ENCODE measurements at places on chromosomes 1 and 21.

DNA sequence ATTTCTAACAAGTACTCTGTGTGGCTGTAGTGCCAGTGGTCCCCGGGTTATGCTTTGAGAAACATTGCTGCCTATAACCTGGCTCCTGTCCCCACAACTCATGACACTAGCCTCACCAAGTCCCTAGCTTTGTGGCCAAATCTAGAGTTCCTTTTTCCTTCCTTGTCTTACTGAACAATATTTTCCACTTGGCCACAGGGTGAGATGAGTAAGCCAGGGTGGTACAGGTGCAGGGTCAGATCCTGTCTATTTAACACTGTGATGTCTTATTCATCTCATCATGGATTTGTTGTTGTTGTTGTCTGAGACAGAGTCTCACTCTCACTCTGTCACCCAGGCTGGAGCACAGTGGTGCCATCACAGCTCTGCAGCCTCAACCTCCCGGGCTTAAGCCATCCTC, 18.6 kb downstream of the ARMH1 start:
- DNase-seq, result no peak

- DNase-seq, result peak; percentile 11
Measured at GRCh38 chr1:101071470-101071891, 45.9 kb upstream of the DPH5 start.

DNA sequence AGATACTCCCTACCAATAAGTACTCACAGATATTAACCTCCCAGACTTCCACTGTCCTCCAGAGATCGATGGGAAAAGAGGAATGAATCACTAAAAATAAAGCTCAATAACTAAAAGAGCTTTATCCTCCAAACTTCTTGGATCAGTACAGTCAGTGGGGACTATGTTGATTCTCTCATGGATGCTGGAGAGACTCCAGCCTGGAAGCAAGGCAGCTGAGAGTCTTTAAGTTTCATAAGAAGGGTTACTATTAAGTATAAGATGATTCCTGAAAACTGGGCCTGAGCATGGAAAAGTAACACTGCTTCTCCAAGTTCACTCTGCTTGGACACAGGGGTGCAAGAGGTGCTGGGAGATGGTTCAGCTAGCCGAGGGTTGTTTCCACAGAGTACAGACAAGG, 6.2 kb upstream of the DDR2 start:
- DNase-seq, result no peak

DNA sequence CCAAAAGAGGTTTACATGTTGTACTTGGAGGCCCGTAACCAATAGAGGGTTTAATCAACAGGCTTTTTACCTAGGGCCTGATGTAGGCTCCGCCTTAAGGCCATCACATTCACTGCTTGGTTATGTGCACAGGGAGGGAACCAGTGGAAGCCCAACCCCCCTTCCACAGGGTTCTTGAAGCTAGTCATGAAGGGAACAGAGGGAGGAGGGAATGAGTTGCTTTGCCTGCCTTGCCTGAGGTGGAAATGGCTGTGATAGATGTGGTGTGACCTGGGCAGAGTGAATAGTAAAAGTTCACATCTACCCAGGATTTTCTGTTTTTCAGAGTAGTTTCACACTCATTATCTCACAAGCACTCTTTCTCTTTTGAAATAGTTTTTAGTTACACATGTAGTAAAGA, 215.1 kb downstream of the ST6GALNAC3 start:
- DNase-seq, result no peak

DNA sequence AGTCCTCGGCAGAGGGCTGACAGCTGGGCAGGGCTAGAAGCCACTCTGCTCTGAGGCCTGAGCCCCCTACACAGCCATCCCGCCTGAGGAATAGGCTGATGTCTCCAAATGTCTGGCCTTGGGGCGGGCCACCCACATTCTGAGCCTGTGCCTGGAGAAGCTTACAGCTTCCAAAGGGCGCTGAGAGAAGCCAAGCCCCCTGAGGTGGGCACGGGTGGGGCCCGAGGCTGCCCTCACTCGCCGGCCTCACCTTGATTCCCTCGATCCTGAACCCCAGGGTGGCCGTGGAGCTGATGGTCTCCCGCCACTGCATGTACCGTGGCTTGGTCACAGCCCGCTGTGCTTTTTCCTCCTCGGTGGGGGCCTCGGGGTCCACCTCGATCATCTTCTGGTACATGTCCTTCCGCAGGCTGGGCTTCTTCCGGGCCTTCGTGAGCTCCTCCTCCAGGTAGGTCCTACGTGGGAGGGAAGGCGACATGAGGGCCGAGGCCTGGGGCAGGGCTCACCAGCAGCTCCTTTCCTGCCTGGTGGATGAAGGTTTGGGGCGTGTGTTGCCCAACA, 93.2 kb downstream of the STUM start:
- DNase-seq, result no peak

DNA sequence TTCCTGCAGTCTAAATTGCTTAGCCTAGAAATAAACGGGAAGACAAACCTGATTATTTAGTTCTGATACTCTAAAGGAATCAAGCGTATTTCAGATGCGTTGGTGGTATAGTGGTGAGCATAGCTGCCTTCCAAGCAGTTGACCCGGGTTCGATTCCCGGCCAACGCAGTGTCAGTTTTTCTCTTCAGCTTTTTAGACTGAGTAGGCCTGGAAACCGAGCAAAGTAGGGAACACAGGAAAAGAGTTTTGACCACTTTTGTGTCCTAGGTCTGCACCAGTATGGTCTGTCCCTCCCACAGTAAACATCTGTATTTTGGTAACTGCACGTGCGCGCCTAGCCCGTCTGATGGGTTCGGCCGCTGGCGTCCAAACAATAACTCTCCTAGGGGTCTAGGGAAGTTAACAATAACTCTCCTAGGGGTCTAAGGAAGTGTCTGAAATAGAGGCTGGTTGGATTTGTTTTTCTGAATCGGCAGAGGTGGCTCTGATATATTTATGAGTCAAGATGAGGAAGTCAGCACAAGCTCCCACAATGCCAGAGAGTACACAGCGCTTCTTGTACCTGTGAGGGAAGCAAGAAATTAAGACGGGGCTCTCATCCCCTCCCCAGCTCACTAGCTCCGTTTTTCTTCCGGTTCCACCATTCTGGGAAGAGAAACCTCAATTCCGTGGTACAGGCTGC, 15.6 kb upstream of the HJV start:
- peak; percentile 94 for DNase-seq

- peak; percentile 17 for DNase-seq
Measured at GRCh38 chr1:200242110-200243041, 167.5 kb downstream of the ZNF281 start.

DNA sequence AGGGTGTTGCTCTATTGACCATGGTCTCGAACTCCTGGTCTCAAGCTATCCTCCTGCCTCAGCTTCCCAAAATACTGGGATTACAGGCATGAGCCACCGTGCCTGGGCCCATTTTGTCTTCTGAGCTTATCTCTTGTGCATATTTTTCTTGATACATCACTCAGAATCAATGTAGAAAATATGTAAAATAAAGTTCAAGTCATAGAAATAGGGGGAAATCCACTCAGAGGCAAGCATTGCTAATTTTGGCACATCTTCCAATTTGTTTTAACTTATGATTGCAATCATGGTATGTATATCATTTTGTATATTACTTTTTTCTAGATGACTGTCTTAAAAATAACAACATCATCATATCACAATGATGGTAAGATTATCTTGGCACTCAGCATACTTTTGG, 21.6 kb downstream of the RIT1 start:
- no peak for DNase-seq

DNA sequence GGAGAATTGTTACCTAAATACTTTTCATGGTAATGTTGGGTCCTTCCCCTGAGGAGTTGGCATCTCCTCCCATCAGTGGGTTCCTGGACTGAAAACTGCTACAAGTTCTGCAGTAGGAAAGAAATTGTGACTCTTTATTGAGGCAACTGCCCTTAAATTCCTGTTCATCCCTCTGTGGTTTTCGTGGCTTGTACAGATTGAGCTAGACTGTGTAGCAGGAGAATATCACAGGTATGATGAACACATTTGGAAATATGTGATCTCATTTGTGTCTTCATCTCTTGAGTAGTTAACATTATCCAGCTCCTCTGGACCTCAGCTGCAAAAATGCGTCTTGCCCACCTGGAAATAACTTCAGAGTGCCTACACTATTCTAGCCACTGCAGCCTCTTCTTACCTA, 390.6 kb downstream of the PTPRC start:
- peak; percentile 91 for DNase-seq

DNA sequence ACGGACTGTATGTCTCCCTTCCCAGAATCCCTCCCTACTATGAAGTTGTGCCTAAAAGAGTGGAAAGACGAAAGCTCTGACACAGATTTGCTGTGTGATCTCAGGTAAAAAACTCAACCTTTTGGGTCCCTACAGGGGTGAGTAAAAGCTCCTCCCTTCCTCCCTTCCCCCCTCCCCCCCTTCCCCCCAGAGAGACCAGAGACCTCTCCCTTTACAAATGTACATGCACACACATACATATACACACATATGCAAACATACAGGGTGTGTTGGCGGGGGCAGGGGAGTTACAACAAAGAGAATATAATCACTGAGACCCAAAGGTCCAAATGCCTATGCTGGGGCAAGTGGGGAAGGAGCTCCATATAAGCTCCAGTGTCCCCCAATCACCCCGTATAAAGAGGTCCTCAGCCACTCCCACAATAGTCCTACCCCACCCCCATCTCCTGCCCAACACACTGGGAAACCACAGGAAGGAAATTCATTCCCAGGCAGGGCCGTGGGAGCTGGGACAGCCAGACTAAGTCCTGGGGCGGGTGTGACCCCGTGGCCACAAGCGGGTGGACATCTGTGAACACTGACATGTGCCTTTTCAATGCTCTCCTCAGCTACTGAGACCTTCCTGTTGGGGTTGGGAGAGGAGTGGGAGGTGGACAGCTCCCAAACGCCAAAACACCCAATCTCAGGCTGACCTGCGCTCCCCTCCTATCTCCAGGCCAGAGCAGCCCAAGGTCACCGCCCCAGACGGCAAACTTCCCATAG, 2.0 kb downstream of the MEF2D start:
- peak; percentile 55 for DNase-seq

DNA sequence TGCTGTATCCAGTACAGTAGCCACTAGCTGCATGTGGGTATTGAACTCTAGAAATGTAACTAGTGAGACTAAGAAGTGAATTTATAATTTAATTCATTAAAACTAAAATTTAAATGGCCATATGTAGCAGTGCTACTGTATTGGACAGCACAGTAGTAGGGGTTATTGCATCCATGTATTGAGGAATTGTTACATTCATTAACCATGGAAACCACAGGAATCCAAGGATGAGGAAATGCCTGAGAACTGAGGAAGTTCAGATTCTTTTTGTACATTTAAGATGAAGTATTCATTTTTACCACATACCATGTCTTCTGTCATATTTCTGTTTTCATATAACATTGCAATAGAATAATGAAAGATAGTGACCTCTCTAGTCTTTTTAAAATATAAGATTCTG, 2.6 kb downstream of the MTF2 start:
- peak; percentile 90 for DNase-seq

DNA sequence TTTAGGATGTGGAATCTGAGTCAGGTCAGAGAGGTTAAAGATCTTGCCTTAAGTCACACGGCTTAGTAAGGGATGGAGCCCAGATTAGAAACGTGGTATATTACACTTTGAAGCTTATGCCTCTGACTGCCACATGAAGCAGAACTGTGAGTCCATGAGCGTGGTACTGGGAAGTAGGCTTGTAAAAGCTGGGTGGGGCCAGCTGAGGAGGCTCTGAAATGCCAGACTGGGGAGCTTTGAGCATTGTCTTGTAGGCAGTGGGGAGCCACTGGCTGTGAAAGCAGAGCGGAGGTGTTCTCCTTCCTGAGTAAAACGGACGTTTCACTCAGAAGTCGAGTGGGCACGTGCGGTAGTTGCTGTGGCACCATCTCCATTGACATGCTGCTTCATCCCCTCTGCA, 72.6 kb upstream of the USP24 start:
- DNase-seq, result no peak

GRCh38 chr1:11316701-11317100, 43.7 kb downstream of the UBIAD1 start:
- DNase-seq, result no peak
